ENCODE measurements at places on chromosomes 4 and X. TPM values are rescaled to one million over a fixed set of nuclear protein-coding genes. Genes with fewer than 3 reads are reported as not detected.

The ADAM29 gene
- not detected for total RNA-seq

The GNRHR gene
- total RNA-seq = not detected

The ATXN3L gene
- total RNA-seq = not detected

The DGKK gene
- not detected for total RNA-seq

The C4orf50 gene
- not detected for total RNA-seq

The DMRTC1B gene
- total RNA-seq = not detected

Data from subcutaneous preadipocyte (primary cell).